ENCODE measurements at places on chromosomes 5 and 9.

DNA sequence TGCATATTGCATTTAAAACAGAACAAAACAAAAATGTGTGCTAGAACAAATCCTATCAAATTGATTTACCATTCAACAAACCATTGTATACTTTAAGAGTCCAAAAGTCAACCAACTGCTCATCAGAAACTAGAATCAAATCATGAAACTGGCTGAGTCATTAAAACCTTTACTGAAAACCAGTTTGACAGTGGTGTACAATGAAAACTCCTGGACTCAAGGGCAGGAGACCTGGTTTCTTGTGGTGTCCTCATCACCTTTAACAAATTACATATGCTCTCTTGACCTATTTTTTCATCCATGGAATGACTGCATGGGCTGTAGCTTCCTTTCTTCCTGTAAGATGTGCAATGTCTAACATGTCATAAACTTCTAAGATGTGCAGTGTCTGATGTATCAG lies 315.3 kb upstream of the SLC30A5 start:
- no peak for DNase-seq

DNA sequence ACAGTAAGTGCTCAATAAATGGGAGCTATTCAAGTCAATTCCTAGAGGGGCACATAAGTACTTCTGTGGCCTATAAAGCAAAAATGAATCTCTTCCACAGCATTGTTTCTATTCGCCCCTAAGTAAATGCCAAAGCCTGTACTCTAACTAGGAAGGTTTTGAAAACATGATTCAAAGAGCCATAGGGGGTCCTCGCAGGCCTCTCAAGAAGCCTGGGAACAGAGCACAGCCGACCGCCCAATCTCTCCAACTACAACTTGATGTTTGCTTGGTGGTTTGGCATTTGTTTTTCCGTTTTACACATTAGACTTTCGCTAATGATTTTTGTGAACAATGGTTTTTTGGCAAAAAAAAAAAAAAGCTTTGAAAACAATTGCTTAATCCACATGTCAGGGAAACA lies 19.4 kb downstream of the EFNA5 start:
- DNase-seq = no peak

GRCh38 chr5:43301653-43302091 lies 11.5 kb downstream of the HMGCS1 start:
- DNase-seq = no peak

- no peak for DNase-seq
Measured at GRCh38 chr9:124495126-124496074, 11.8 kb downstream of the NR5A1 start.

DNA sequence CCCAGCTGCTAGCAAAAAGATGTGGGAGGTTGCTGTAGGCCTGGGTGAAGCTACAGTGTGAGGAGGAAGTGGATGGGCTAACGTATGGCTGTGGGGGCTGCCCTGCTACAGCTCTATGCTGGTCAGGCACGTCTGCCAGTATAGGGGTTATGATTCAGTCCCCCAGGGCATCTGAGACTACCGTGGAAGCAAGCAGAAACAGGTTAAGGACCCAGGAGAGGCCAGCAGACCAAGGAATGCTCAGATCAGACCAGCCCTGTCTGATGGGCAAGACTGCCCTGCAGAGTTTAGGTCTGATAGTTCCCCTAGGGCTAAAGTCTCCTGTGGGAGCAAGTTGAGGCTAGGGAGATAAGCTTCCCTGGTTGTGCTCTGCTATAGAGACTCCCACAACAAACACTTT lies 416.1 kb upstream of the CTNND2 start:
- DNase-seq = no peak

DNA sequence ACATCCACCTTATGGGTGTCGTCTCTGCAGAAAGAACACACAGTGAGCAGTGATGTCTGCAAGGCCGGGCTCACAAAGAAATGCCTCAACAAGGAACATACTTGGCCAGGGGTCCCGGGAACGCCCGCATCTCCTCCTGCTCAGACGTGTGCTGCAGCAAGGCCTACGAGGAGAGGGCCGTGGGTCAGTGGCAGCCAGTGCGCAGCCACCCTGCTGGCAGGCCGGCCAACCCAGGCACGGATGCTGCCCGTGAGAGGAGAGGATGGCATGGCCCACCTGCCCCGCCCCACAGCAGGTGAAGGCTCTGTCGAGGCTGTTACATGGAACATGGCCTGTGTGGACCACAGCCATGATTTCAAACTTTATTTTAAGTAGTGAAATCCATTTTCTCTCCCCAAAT lies 19.3 kb downstream of the SEC16A start:
- no peak for DNase-seq

GRCh38 chr5:96931605-96932004 lies 4.3 kb upstream of the LNPEP start:
- no peak for DNase-seq

- no peak for DNase-seq
Measured at GRCh38 chr5:146675636-146676035, 159.6 kb upstream of the GPR151 start.

GRCh38 chr5:38871790-38872551 lies 26.2 kb downstream of the OSMR start:
- DNase-seq = no peak

- DNase-seq = no peak
Measured at GRCh38 chr5:118326481-118327045, 661.8 kb downstream of the DTWD2 start.

DNA sequence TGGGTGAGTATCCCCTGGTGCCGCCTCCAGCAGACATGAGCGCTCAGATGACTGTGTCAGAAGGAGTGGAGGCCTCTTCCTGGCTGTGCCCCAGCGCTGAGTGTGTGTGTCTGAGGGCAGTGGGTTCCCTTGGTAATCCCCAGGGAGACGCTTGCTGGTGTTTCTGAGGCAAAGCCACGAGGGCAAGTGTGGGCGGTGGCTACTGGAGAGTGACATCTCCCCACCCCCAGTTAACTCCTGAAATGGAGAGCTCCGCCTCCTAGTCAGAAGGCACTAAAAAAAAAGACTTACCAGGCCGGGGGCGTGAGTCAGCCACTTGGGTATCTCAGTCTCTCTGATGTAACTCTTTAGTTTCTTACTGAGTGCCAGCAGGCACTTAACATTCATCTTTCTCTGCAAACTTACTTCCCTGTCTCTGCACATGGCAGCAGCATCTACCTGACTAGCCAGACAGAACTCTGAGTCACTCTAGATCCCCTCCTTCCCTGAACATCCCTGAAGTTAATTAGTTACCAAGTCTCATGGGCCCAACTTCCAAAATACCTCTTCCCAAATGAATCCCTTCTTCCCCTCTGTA lies 19.3 kb downstream of the ORM2 start:
- DNase-seq = peak; percentile 41

GRCh38 chr9:92947268-92948037 lies at the start of gene FGD3:
Gene FGD3 (plus strand): TSS chr9:92947523. CDS start chr9:92976257, 28,734 bp downstream.
- DNase-seq = no peak

- DNase-seq = no peak
Measured at GRCh38 chr9:80649496-80649895, 1039.9 kb downstream of the TLE1 start.

DNA sequence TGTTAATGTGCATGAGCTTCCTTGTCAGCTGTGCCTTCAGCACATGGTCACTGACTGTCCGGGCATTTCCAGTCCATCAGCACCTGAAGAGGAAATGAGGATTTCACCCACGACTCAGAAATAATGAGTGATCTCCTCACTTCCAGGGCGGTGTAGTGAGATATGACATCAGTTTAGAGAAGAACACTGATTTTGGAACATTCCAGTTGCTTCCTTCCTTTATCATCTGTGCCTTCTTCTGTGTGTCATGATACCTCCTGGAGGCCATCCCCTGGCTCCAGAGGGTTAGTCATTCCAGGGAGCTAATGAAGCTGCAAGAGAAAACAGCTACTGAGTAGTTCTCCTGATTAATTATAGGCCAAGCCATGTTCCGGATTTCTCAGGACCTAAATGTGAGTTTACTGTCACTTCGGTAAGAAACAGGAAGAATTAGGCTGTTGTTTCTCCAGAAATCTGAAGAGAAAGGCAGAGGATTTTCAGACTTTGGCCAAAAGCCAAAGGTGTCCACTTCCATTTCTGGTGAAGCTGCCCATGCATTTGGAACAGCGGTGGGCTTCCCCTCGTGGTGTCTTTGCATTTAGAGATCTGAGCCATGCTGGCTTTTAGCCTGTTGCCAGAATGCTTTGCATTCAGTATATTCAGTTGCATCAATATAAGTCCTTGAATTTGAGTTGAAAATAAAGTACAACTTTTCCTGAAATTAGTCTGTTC lies 161.3 kb upstream of the OTULINL start:
- DNase-seq = no peak

GRCh38 chr9:73143711-73144328 lies 7.8 kb upstream of the ANXA1 start:
- no peak for DNase-seq

- no peak for DNase-seq
Measured at GRCh38 chr5:149775785-149776184, 45.7 kb downstream of the PPARGC1B start.

DNA sequence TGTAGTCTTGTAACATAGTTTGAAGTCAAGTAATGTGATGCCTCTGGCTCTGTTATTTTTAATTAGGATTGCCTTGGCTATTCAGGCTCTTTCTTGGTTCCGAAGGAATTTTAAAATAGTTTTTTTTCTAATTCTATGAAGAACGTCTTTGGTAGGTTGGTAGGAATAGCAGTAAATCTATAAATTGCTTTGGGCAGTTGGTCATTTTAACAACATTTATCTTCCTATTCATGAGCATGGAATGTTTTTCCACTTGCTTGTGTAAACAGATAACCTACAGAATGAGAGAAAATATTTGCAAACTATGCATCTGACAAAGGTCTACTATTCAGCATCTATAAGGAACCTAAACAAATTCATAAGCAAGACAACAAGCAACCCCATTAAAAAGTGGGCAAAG lies 173.2 kb upstream of the TRPC7 start:
- DNase-seq = no peak

GRCh38 chr5:122156724-122157325 lies 27.5 kb downstream of the ZNF474 start:
- DNase-seq = no peak

Measured in activated CD4-positive, CD25-positive, alpha-beta regulatory T cell (primary cell).